DMS53 (cell line): ENCODE measurements at places on chromosomes 16 and 17.

DNA sequence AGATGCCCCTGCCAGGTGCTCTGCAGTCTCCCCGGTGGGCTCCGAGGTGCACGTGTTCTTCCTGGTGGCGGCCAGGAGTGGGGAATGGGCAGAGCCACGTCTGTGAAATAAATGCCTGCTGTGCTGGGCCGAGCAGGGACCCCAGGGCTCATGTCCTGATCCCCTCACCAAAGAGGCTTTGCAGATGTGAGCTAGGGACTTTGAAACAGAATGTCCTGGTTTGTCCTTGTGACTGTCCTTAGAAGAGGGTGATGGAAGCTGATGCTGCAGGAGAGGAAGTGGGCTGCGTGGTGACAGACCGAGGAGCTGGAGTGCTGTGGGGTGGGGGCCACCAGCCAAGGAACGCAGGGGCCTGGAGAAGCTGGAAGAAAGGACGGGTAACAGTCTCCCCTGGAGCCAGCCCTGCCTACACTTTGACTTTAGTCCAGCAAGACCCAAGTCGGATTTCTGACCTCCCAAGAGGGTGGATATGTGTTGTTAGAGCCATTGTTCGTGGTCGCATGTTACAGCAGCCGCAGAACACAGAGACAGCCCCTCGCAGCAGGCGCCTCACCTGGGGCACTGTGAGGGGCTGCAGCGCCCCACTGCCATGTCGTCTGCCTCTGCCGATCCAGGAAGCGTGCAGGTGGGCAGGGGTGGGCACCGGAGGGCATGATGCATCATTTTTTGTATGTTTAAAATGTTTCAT, 217.9 kb upstream of the CIBAR2 start:
- DNase-seq: peak; percentile 22

DNA sequence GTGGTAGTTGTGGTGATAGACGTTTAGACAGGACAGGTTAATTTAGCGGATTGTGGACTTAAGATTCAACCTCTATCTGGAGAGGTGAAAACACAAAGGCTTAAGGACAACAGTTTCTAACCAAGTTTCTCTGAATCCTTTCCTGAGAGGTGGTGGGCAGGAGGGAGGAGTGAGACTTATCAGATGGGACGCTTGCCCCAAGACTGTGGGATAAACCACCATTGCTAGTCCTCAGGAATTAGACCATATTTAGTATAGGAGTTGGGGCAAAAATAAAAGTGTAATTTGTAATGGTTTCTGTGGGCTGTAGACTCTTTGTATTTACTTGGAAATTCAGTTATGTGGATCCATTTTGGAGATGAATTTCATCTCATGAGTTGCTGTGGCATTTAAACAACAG, 6.6 kb downstream of the PDP2 start:
- no peak for DNase-seq

- no peak for DNase-seq
These were observed 1.8 kb downstream of the ITGAX start for GRCh38 chr16:31356566-31357323.

DNA sequence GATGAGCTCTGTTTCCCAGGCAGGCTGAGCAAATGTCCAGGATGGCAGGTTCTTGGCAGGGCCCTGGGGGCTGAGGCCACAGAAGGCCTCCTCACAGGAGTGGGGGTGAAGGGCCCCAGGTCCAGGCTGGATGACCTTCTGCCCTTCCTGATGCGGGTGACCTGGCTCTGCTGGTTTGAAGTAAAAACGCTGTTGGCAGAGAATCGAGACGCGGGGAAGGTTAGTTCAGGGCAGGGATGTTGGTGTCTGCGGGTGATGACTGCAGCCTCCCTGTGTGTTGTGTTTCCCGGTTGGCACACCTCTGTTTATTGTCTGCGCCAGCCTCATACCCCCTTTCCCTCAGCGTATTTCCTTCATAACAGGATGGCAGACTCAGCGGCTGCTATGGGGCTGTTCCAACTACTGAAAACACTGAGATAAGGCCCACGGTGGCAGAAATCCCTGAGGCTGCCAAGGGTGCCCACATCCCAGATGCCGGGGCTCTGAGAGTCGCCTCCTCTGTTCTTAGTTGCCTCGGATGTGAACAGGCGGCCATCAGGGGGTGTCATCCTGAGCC, 104.6 kb downstream of the METRNL start:
- no peak for DNase-seq

GRCh38 chr17:55452139-55452790, 30.6 kb upstream of the MMD start:
- DNase-seq: peak; percentile 32

GRCh38 chr17:82841921-82842596, 2.2 kb upstream of the ZNF750 start:
- DNase-seq: no peak

- no peak for DNase-seq
These were observed 10.3 kb upstream of the ITGAX start for GRCh38 chr16:31344712-31345111.

GRCh38 chr16:29720703-29721102, 25.1 kb downstream of the C16orf54 start:
- DNase-seq: no peak

DNA sequence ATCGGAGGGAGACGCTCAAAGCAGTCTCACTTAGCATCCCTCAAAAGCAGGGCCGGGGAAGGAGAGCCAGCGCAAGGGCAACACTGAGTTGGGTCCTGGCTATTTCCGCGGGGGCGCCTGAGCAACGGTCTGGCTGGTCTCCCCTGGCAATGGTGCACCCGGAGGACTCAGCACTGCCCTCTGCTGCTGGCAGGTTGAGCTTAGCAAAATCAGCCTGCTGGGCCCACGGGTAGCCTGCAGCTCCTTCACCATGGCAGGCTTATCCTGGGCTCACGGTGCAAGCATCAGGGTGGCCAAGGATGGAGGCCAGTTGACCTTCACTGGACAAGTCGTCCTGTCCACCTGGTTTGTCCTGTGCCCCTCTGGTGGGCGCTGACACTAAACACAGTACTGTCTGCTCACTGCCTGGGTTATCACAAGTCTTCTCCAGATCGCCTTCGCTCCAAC, 14.4 kb upstream of the ALDH3A1 start:
- peak; percentile 79 for DNase-seq

GRCh38 chr16:14354561-14355351, 275.3 kb downstream of the PARN start:
- DNase-seq: no peak

DNA sequence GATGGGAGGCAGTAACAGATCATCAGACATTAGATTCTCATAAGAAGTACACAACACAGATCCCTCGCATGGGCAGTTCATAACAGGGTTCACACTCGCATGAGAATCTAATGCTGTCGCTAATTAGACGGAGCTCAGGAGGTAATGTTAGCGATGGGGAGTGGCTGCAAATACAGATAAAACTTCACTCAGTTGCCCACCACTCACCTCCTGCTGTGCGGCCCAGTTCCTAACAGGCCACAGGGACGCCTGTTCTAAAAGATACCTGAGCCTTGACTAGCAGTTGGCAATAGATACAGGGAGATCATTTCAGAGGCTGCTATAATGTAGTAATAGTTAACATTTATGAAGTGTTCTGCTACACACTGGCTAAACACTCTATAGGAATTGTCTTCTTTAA, 4.9 kb downstream of the PTRH2 start:
- no peak for DNase-seq

DNA sequence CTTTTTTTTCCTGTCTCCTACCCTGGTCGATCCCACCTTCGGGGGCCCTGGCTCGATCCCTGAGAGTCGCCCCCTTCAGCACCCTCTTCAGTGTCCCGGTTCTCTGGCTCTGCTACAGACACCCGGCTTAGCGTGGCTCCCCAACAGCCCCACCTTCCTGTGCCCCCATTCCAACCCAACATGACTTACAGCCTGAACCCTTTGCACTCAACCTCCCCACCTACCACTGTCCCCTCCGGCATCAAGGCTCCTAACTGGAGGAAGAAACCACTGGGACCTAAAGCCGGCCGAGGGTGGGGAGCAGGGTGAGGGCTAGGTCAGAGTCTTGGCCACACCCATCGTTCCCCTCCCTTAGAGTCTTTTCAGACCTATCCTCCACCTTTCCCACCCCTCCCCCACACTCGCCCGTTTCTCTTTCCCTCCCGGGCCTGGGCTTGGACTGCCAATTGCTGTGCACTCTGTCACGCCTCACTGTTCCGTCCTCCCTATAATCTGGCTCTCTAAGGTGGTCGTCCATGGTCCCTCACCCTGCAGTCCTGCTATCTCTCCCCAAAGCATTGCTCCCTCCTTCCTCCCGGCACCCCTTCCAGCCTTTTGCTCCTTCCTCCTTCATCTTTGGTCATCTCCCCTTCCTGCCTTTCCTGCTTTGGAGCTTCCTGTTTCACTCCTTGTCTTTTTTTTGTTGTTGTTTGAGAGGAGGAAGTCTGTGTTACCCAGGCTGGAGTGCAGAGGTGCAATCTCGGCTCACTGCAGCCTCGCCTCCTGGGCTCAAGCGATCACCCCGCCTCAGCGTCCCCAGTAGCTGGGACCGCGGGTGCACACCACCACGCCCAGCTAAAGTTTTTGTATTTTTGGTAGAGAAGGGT, 890 bp upstream of the CLDN7 start:
- DNase-seq: peak; percentile 83

DNA sequence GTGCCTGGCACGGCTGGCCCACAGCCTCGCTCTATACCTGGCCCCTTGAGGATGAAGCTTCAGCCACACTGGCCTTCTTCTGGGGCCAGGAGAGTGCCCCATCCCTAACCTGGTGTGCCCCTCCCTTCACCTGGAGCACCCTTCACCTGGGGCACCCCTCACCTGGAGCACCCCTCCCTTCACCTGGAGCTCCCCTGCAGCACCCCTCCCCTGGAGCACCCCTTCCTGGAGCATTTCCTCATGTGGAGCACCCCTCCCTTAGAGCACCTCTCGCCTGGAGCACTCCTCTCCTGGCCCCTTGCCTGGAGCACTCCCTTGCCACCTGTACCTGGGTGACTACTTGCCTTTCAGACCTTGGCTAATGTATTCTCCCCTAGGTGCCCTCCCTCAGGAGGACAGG, 2.4 kb upstream of the FBXL16 start:
- no peak for DNase-seq

- DNase-seq: no peak
These were observed 29.2 kb downstream of the CASKIN2 start for GRCh38 chr17:75486151-75486550.

DNA sequence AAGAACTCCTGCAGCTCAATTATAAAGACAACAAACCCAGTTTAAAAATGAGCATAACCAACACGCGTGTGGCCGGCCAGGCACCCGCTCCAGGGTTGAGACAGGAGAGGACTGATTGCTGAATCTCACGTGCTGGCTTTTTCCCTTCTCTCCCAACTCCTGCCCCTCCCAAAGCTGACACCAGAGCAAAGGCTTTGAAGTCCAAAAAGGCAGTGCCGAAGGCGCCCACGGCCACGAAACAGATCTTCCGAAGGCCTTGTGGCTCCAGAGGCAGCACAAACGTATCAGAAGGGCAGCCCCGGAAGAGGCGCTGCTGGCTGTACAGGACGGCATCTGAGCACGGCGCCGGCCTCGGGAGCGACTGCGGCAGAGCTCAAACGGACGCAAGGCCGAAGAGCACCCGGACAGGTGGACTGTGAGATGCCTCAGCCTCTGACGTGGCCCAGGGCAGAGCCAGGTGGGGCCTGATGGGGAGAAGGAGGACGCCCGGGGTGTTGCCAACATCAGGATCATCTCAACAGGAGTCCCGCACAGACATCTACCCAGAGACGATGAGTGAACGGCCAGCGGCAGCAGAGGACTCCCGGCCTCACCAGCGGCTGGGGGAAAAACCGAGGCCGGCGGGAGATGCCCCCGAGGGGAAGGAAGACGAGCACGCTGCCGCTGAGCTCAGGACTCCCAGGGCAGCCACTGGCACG, 10.5 kb downstream of the CLCN7 start:
- no peak for DNase-seq

DNA sequence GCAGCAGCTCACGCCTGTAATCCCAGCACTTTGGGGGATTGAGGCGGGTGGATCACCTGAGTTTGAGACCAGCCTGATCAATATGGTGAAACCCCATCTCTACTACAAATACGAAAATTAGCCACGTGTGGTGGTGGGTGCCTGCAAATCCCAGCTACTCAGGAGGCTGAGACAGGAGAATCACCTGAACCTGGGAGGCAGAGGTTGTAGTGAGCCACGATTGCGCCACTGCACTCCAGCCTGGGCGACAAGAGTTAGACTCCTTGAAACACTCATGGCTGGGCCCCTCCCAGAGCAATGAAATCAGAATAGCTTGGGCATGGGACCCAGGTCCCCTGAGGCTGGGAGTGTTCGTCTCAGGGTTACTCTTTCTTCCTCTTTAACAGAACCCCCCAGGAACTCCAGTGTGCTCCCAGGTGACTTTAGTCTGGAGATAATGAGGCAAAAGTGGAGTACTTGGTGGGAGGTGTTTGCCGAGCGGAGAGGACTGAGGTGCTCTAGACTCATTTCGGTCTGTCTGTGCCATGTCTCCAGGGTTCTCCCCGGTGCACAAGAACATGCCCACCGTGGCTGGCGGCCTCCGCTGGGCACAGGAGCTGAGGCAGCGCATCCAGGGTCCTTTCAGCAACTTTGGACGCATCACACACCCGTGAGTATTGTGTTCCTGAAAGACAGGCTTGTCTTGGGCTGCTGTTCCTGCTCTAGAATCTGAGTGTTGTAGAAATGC, 41.6 kb downstream of the DNAH9 start:
- no peak for DNase-seq

DNA sequence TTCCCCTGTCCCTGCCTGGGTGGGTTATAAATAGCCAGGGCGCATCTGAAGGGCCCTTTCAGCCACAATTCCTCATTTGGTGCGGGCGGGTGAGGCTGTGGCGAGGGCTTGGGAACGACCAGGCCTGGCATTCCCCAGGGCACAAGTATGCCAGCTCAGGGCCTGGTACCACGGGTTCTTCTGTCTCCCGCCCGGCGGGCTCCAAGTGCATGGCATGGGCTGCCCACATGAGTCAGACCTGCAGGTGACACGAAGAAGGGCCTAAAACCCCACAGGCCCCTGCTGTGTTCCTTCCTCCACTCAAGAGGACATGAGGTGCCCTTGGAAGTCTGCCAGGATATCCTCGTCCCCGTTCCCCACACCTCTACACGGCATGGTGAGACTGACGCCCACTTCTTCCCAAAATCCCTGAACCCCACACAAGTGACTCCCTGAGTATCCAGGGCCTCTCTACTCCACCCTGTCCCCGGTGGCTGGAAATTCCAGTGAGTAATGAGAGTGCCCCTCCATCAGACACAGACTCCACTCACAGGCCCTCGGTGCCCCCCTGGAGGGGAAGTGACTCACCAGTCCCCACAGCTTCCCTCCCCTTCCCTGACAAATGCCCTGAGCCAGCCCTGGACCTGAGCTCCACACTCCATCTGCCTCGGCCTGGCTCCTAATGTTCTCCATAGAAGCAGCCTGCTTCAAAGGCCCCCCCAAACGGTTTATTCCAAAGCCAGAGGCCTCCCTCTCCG, 68.8 kb downstream of the ABR start:
- DNase-seq: peak; percentile 90

DNA sequence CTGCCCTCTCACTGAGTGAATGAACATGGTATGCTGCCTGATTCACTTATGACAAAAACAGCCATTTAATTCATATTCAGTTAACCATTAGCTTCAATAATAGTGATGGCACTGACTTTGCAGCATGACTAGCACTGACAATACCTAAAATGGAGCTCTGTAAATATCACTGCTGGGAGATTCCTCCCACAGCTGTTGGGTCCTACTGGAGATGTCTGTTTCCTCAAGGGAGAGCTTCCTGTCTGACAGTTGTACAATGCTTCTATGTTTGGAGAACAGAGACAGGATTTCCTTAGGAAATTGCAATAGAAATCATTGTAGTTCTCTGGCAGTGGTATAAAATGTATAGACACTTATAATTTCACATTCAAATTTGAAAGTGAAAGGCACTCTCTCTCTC, 695.9 kb upstream of the CDH8 start:
- DNase-seq: peak; percentile 1

GRCh38 chr17:7336240-7337175, at the start of gene ACAP1:
TSS of gene ACAP1 (plus strand) at chr17:7336529. CDS start at chr17:7336735, 206 bp downstream.
- DNase-seq: no peak
